ENCODE measurements at places on chromosomes 5 and 9.

GRCh38 chr5:51846015-51846414 lies 462.8 kb downstream of the ISL1 start:
- DNase-seq, result no peak

GRCh38 chr5:161895514-161895913 lies 47.6 kb downstream of the GABRA1 start:
- DNase-seq, result no peak

DNA sequence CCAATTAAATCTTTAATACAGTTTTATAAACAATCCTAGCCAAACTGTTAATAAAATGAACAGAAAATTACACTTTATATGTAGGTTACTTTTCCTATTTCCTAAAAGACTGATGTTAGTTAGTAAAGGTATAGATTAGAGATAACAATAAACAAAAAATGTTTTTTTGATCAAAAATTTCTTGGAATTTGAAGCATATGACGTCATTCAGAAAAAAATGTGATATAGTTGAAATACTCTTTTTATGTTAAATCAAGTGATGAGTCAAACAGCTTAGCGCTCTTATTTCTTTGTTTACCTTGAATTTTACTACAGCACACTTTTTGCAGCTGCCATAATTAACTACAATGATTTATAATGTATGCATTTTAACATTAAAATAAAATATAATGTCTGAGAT lies 195.8 kb downstream of the SLC12A2 start:
- no peak for DNase-seq

GRCh38 chr5:134736173-134736812 lies 2.1 kb upstream of the CAMLG start:
- DNase-seq, result no peak

- peak; percentile 57 for DNase-seq
Observed at GRCh38 chr5:378976-379742, 57.6 kb downstream of the AHRR start.

- DNase-seq, result peak; percentile 82
Observed at GRCh38 chr9:99058964-99059921, 45.7 kb upstream of the TGFBR1 start.

DNA sequence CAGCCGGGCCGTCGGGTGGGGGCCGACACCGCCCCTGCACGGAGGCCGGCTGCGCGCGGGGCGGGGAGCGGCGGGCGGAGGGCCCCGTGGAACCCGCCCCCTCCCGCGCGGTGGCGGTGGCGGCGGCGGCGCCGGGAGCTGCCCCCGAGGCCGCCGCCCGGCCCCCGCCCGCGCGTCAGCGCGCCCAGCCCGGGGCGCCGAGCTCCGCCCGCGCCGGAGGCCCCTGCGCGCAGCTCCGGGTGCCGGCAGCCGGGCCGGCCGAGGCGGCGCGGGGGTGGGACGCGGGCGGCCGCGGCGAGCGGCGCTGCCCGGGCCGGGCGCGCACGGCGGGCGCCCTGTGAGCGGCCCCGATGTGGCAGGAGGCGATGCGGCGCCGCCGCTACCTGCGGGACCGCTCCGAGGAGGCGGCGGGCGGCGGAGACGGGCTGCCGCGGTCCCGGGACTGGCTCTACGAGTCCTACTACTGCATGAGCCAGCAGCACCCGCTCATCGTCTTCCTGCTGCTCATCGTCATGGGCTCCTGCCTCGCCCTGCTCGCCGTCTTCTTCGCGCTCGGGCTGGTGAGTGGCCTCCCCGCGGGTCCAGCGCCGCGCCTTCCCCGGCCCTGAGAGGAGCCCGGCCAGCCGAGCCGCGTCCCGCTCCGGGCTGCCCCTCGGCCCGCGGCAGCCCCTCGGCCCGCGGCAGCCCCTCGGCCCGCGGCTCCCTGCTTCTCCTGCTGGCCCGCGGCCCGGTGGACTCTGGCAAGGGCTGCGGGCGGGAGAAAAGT lies at the start of gene ADCY2:
TSS of gene ADCY2 (plus strand) at position 192 of the 766 bp plus-strand sequence. CDS start at position 351, 159 bp downstream.
- DNase-seq, result peak; percentile 24

DNA sequence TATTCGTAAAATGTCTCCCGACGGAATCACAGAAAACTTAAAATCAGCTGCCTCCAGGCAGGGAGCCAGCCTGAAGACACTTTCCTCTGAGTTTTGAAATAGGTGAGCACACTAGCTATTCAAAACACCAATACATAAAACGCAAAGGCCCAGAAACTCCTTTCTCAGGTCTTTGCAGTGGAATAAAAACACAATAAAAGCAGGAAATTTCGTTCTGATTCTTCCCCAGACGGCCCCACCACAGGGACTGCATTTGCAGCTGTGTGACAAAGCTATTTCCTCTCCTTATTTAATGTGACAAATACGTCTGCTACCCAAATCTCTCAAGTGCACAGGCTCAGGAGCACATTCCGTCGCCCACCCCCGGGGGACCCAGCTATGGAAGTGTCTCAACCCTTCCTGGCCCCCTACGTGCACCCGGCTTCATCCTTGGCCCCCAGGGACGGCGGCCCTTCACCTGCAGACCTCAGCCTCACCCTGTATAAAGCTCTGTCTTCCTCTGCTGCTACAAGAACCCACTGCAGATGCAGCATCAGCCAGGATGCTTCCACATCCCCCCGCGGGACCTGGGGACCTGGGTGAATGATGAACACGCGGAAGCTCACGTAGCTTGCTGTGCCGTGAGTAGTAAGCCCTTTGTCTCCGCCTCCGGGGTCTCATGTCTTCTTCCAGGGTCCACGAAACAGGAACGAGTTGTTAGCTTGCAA lies 24.9 kb downstream of the AHRR start:
- no peak for DNase-seq

GRCh38 chr5:172145870-172146747 lies 41.9 kb downstream of the STK10 start:
- DNase-seq, result no peak

GRCh38 chr5:133398646-133399101 lies 213.7 kb downstream of the FSTL4 start:
- no peak for DNase-seq

- DNase-seq, result peak; percentile 56
Observed at GRCh38 chr9:114218264-114219120, 63.2 kb downstream of the COL27A1 start.

- DNase-seq, result peak; percentile 46
Observed at GRCh38 chr5:155921621-155922020, 405.3 kb upstream of the SGCD start.

- peak; percentile 92 for DNase-seq
Observed at GRCh38 chr5:40223884-40224402, 455.8 kb upstream of the PTGER4 start.

DNA sequence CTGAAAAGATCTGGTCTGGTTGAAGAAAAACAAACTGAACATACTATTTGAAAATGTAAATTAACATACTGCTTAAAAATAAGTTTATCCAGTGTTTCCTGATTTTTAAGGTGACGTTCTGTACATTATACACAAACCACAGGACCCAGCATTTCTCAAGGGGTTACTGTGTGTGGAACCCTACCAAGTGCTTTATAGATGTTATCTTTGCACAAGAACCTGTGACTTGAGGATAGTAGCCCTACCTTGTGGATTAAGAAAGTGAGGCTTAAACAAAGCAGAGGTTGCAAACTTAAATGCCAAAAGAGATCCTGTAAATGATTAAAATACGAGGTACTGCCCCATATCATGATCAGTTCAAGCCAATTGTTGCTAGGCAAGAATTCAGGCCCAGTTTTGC lies 4.7 kb downstream of the KLF9 start:
- DNase-seq, result no peak

DNA sequence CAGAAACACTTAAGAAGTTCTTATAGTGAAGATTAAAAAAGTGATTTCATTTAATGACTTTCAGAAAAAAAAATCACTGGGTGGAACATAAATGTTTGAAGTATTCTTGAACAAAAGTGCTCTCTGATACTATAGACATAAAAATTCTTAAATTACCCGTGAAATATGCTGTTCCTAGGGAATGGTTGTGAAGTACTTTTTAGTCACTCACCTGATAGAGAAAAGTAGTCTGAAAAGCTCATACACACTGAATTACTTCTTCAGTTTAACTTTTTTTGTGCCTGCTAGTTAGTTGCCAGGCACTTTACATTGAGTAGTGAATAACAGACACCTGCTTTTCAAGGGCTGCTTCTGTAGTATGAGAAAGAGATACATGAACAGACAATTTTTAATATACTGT lies 78.0 kb downstream of the SH3GL2 start:
- no peak for DNase-seq

- peak; percentile 54 for DNase-seq
Observed at GRCh38 chr5:9207817-9208418, 338.0 kb downstream of the SEMA5A start.

DNA sequence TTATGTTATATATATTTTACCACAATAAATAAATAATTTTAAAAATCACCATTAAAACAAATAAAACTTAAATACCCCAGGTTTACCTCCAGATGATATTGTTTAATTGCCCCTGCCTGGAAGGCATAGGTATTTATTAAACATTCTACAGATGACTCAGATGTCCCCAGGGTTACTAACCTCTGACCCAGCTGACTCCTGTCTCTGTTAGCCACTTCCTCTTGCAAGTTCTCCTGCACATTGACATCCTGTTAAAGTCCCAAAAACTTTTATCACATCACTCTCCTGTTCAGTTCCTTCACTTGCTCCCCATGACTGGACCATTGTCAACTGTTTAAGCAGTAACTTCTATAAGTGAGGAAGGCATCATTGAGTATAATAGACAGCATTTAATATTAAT lies 37.0 kb upstream of the RAB3C start:
- no peak for DNase-seq

DNA sequence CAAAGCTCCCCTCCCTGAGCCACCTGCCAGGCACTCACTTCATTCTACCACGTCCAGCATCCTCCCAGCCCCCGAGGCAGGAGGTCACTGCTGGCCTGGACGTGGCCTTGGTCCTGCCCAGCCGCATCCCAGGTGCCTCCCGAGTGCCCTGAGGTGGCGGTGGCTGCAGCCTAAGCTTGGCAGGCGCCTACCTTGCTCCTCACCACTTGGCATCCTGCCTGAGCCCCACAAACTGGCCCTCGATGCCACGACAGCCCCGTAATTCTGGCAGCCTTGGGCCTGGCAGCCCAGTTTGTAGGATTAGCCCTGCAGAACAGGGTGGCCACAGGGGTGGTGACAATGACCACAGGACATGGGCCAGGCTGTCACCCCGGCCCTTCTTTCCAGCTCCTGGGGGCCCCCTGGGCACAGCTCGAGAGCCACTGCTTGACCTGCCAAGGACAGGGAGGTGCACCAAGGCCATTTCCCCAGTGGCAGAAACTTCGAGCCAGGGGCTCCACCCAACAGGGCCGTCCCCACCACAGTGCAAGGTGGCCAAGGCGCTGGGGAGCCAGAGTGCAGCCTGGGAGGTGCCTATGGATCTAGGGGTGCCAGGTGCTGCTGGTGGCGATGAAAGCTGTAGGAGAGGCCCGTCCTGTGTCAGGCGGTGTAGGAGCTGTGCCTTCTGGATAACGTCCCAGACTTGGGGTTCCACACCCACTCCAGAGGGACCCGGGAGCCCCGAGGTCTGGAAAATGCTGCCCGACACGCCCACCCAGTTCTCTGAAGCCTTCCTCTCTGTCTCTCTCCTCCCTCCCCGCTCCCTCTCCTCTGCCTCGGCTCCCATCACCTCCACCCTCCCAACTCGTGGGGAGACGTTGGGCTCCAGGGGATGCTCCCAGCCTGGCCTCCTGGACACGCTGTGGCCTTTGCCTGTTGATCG lies 18.4 kb downstream of the NKD2 start:
- no peak for DNase-seq

- DNase-seq, result no peak
Observed at GRCh38 chr5:78286290-78286689, 8.2 kb downstream of the AP3B1 start.

DNA sequence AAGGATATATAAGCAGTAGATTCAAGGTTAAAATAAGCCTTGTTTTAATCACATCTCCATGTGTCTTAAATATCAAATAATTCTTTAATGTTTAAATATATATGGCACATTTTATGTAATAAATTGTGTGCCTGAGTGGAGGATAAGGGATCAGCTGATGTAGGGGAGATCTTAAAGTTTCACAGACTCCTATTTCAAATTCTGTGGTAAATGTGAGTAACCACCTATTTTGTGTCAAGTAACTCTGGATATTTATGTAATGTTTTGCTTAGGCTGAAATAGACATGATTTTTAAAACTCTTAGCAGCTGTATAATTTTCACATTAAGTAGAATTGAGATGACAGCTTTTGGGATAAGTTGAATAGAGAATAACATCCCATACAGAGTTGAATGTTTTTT lies 41.3 kb upstream of the ITGA2 start:
- peak; percentile 27 for DNase-seq

GRCh38 chr5:123755653-123756317 lies 243.8 kb downstream of the CSNK1G3 start:
- DNase-seq, result peak; percentile 89

DNA sequence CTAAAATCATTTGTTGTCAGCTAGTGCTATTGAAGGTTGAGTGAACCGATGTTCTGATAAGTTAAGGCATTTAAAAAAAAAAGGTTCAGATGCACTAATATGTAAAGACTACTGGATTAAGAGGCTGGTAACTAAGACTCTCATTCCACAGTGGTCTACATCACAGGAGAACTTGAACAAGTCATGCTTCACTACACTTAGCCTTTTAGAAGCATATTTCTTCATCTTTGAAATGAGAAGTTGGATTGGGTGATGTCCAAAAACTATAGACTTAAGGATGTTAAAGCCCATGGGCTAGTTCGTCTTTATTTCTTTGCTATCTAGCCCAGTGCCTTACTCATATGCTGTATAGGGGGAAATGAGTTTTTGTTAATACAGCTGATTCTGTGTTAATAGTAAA lies 107.2 kb downstream of the NDUFS4 start:
- no peak for DNase-seq

DNA sequence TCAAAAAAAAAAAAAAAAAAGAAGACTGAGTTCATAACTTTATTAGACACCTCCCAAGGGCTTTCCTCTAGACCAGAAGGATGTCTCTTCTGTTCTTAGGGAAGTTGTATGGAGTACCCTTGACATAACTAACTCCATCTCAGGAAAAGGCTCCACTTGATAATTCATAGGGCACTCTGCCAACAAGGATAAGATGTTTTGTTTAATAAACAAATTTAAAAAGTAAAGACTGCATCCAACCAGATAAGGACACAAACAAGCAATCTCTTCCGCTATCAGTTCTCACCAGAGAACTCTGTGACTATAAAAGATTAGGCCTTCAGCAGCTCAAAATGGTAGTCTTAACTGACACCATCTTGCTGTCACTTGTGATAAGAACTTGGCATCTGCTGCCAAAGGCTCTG lies 65.8 kb downstream of the SFXN1 start:
- DNase-seq, result no peak

GRCh38 chr9:126303488-126303887 lies 23.1 kb upstream of the MVB12B start:
- no peak for DNase-seq

DNA sequence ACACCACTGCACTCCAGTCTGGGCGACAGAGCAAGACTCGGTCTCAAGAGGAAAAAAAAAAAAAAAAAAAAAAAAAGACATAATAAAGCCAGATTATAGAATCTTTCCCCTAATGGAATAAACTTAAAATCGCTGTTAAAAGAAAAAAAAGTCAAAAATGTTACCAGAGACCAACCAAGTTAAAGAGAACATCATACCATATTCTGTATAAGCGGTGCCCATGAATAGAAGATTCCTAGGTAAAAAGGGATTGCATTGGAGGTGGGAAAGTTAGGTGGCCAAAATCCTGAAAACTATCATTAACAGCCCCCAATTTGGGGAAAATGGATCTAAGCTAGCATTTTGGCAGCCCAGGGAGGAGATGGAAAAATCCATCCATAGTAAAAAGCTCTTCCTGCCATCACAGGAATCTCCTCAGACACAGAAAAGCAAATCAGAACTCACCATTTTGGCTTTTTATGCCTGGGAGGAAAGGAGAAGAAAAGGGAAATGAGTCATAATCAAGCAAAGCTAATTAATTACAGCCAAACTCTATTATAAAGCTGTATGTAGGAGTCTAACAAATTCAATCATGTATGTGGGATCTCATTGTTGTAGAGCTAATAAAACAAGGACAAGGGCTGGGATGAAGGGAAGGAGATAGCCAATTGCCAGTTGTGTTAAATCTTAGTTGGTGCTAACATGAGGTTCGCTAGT lies 363.8 kb downstream of the ARL15 start:
- no peak for DNase-seq

Data from fibroblast of skin of back (primary cell).